Foreskin melanocyte (primary cell): ENCODE measurements at places on chromosomes 1 and 21.

- DNase-seq, result no peak
Observed at GRCh38 chr1:183909672-183910071, 104.8 kb downstream of the RGL1 start.

DNA sequence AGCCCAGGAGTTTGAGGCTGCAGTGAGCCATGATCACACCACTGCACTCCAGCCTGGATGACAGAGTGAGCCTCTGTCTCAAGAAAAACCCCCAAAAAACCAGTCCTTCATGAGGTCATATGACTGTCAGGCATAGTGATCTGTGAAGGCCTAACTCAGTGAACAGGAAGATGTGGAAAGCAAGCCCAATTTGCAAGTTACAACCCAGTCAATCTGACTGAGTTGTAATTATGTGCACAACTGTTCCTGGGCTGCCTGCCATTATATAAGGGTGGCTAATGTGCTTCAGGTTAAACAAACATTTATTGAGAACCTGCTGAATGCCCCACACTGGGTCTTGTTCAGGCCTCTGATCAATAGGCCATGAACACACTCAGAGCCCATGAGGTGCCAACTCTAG, 38.2 kb upstream of the KIRREL1 start:
- no peak for DNase-seq

GRCh38 chr1:45804669-45804969, 1.2 kb downstream of the MAST2 start:
- DNase-seq, result no peak

DNA sequence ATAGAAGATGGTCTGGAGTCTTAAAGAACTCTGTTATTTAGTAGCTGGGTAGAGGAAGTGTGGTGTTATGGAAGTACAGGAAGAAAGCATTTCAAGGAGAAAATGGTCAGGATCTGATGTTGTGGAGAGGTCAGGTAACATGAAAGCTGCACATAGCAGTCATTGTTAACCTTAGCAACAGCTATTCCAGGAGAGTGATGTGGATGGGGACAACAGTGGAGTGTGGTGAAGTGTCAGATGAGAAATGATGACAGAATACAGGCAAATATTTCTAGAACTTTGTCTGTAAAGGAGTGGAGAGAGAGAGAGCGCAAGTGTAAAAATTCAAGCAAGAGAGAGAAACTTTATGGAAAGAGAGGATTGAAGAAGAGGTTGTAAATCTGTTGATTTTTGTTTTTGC, 15.6 kb downstream of the TLCD4 start:
- no peak for DNase-seq

- no peak for DNase-seq
Observed at GRCh38 chr21:21137986-21138385, 139.8 kb downstream of the NCAM2 start.

GRCh38 chr1:20324704-20325406, 34.2 kb downstream of the VWA5B1 start:
- no peak for DNase-seq

DNA sequence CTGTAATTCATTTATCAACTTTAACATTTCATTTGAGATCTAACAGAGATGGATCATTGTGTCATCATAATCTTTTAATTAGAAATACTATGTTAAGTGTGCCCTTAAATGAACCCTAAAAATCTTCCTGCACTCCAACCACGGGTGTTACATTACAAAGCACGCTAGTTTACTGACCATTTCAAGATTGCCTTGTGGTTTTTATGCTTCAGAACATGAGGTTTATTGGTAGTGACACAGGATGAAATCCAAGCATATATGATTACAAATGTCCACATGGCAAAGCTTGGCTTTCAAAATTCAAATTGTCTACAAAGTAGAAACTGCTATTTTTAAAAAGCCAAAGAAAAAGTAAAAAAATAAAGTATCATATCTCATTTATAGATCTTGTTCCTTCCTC, 190.4 kb upstream of the USP25 start:
- no peak for DNase-seq

DNA sequence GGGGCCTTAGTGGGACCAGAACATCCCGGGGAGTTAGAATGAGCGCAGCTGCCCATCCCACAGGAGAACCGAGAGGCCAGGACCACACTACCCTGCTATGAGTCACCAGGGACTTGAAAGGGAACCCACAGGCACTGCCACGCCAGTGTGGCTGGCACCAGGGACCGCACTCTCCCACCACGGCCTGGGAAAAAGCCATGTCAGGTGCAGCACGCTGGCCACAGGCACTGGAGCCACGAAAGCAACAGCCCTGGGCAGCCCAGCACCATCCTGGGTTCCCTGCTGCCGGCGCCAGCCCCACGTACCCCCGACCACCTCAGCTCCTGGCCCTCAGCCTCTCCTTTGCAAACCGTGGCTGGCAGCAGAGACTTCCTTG, 14.1 kb upstream of the TMEM240 start:
- no peak for DNase-seq

GRCh38 chr1:43067233-43067745, 104.8 kb downstream of the EBNA1BP2 start:
- no peak for DNase-seq

- no peak for DNase-seq
Observed at GRCh38 chr1:11839727-11840705, 7.6 kb downstream of the NPPA start.

- no peak for DNase-seq
Observed at GRCh38 chr1:25566730-25567341, 23.4 kb downstream of the LDLRAP1 start.

- no peak for DNase-seq
Observed at GRCh38 chr1:167689567-167689920, 32.2 kb upstream of the MPZL1 start.

DNA sequence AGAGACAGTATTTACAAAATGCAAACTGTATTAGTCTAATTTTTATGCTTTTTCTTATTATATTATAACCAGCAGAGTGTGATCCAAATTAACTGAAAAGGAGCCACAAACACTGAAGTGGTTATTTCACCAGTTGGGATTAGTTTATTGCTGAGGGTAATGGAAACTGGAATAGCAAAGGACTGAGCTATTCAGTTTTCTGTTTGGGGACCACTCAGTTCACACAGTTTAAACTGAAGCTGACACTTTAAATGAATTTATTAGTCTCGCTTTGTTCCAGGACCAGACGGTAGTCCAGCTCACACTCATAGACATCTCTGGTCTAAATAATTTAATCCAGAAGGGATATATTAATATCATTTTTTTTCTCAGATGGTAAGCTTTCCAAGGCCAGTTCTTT, 410.7 kb downstream of the LTN1 start:
- DNase-seq, result no peak

GRCh38 chr1:191669629-191670028, 488.6 kb upstream of the RGS18 start:
- no peak for DNase-seq

GRCh38 chr1:48563021-48563420, 91.0 kb upstream of the SPATA6 start:
- DNase-seq, result no peak

GRCh38 chr1:223810586-223810985, 35.2 kb downstream of the TP53BP2 start:
- peak; percentile 62 for DNase-seq

DNA sequence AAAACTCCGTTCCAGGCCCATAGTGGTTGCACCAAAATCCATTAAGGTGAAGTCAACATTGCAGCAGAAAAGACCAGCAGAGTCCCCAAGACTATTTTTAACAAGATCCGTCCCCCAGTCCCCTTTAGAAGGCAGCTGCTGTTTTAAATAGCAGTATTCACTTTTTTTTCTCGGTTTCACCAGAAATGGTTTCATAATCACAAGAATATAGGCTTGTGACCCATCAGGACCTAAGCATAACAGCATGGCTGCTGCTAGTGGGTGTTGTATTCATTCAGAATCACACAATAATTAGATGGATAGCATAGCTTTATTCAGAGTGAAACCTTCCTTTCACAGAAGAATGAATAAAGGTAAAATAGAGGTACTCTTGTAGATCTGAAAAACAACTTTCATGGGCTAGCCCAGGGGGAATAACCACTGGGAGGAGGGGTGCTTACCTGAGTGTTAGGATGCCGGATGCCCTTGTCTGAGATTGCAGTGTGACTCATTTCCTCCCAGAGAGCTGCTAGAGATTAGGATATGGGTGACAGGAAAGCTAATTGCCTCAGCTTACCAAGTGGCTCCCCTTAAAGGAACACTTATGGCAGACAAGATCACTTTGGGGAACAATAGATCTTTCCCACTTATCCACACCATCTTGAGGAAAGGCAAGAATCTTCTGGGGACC, 35.0 kb downstream of the ACKR1 start:
- DNase-seq, result no peak

DNA sequence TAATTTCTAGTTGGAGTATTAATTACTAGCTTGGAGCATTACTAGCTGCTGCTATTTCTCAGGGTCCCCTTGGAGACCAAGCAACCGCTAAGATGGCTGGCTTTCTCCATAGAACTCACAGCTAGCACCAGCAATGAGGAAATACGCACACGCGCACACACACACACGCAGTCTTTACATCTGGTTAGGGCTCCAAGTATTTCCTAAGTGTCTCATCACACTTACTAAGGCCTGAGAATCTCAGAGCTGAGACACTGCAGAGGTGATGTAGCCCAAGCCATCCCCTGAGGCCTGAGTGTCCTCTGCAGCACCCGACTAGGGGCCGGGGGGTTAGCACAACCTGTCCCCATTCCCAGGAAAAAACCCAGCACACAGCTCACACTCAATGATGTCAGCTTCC, 42.5 kb downstream of the ITPKB start:
- DNase-seq, result no peak

DNA sequence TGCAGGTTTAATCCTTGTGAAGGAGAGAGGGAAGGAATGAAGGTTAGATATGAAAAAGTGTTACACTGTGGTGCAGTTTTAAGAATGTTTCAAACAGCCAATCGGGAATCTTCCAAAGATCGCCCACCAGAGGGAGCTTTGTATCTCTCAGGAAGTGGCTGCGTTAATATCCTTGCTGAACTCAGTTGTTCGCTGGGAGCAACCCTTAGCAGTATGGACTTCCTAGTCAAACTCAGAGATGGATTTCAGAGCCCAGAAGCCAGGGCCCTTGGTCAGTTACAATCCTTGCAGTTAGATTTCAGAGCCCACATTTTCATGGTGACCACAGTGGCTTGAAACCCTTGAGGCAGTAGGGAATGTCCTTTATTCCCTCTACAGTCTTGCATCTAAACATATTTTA, 136.2 kb downstream of the NTNG1 start:
- peak; percentile 73 for DNase-seq

DNA sequence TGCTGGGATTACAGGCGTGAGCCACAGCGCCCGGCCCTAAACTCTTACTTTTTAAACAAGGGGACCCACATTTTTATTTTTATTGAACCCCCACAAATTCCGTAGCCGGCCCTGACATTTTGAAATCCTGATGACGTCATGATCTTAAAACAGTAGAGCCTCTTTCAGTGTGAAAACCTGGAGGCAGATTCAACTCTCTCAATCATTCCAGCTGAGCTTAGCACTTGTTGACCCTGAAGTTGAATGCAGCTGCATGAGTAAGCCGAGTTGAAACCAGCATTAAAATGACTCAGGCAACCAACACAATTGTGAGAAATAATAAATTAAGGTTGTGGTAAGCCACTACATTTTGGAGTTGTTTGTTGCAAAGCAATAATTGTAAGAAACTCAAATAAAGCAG, 93.9 kb upstream of the ADGRL4 start:
- peak; percentile 32 for DNase-seq

- peak; percentile 46 for DNase-seq
Observed at GRCh38 chr1:247332623-247333361, 1.1 kb upstream of the ZNF496 start.

GRCh38 chr1:176522310-176522845, 59.4 kb downstream of the PAPPA2 start:
- DNase-seq, result no peak

DNA sequence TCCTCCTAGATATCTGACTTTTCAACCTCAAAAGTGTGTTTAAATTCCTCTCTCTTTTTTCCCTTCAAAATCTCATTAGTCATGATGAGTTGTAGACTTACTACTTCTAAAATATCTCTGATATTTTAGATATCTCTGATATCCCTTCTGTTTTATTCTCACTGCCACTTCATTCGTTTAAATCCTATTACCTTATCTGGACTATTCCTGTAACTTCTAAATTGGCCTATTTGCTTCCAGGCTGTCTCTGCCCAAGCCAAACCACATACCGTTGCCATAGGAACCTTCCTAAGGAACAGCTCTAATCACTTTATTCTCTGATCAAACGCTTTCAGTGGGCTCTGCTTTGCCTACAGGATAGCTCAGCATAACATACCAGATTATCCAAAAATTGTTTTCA, 333.1 kb upstream of the CHRM3 start:
- no peak for DNase-seq

GRCh38 chr1:47280142-47280541, 33.8 kb downstream of the STIL start:
- no peak for DNase-seq

DNA sequence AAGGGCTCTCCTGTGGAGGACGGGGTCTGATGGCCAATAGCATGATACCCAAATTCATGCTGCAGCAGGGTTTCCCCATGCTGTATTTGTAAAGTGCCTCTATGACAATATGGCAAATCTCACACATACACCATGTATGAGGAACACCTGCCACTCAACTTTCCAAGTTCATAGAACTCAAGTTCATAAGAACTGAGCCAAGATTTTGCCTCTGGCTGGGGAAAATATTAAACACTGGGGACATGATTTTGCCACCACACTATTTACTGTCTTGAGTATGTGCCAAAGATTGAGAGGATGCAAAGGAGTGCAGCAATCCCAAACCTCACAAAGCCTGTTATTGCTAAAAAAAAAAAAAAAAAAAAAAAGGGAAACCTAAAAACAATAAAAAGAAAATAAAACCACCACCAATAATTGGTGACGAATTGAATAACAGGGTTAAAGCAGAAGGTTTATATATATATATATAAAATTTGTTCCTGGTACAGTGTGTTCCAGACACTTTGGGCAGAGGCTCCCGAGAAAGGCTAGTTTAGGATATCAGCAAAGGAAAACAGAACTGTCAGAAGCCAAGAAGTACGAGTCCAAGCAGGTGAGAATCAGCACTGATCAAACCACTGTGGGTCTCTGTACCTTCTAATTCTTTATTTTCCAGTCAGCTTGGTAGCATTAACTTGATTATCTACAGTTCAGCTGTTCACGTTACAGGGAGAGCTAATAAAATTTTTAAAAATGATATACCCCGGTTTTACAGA, 24.3 kb downstream of the ZBTB21 start:
- no peak for DNase-seq

GRCh38 chr21:28429161-28429560, 563.5 kb downstream of the LTN1 start:
- DNase-seq, result no peak

GRCh38 chr1:94265011-94265422, 27.6 kb upstream of the ARHGAP29 start:
- DNase-seq, result no peak

DNA sequence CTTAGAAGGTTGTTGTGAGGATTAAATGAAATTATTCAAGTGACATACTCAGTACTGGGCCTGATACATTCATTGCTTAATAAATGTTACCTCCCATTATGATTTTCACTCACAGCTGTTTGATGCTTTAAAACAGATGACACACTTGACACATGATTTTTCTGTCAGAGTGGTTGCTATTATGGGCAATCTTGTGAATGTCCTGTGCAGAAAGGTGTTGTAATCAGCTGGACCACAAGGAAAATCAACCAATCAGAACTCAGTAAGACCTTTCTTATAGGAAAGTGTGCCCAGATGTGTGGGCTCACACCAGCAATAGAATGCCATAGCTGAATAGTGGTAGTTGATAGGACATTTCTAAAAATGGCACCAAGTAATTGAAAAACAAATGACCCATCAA, 23.5 kb downstream of the GJA5 start:
- no peak for DNase-seq
